ENCODE measurements at places on chromosomes 7 and 10. TPM values are rescaled to one million over a fixed set of nuclear protein-coding genes. Genes with fewer than 3 reads are reported as not detected.

- peak overlapping the region; percentile 13 for H3K4me3 ChIP-seq
- H3K27me3 ChIP-seq: no peaks in the 10 kb centered on the region
- DNase-seq: peak; percentile 73
- peak overlapping the region; percentile 25 for H3K27ac ChIP-seq
- peaks cover 3% of the 10 kb centered on the region for H3K4me1 ChIP-seq
Measured at GRCh38 chr7:41696323-41696916, 6.5 kb downstream of the INHBA start.

GRCh38 chr7:101882005-101882421 is 64.6 kb downstream of the CUX1 start:
- H3K27me3 ChIP-seq: no peaks in the 10 kb centered on the region
- peak; percentile 32 for DNase-seq
- peaks cover 63% of the 10 kb centered on the region for H3K4me1 ChIP-seq
- no peaks in the 10 kb centered on the region for H3K36me3 ChIP-seq
- H3K27ac ChIP-seq: peak overlapping the region; percentile 96
- peak overlapping the region; percentile 13 for H3K4me3 ChIP-seq

DNA sequence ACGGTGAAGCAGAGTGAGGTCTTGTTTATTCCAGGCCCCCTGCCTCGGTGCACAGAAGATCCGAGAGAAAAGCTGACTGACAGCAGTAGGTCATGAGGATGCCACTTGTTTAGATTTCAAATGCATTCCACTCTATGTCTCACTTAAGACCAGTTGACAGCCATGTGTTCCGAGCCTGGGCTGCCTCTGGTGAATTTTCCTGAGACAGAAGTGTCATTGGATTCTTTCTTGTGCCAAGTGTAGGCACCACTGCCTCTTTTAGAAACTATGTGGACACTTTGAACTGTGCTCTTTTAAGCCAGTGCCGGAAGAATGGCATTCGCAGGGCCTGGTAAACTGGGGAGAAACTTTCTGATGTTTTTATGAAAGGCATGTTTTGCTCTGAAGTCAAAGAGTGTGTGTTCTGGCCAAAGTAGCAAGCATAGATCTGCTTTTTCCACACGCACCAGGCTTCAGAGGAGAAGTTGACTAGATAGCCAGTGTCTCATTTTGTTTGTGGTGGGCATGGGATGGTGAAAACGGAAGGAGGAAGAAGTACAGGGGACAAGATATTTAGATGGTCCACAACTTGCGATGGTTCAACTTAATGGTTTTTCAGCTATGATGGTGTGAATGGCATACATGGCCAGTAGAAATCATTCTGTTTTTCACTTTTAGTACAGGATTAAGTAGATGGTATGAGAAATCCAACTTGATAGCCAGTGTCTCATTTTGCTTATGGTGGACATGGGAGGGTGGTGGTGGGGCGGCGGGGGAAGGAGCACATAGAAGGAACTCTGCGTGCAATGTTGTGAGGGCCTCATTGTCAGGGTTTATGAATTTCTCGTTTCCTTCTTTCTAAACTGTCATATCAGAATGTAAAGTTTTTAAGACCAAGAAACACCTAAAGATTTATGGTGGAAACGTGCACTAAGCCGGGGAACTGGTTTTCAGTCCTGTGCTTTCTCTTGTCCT is 41.5 kb downstream of the CYP17A1 start:
- no peaks in the 10 kb centered on the region for H3K4me1 ChIP-seq
- no peak overlapping the region for H3K4me3 ChIP-seq

DNA sequence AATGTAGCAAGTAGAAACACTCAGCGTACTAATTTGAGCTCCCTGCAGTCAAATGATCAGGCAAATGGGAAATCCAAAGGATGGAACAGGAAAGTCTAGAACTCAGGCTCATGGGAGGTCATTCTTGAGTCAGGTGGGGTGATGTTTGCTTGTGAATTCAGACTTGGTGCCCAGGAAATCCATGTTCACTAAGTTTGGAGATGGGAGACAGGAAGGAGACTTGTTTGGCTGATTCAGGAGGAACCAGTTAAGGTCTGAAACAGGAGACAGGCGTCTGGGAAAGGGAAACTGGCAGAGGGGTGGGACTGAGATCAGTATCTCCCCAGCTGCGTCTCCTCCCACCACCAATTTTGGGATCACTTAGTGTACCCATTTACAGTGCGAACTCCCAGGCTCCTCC is 38.4 kb upstream of the ZNF438 start:
- no peaks in the 10 kb centered on the region for H3K27me3 ChIP-seq
- no peak overlapping the region for H3K4me3 ChIP-seq
- no peaks in the 10 kb centered on the region for H3K36me3 ChIP-seq
- peaks cover 5% of the 10 kb centered on the region for H3K4me1 ChIP-seq
- DNase-seq: no peak

DNA sequence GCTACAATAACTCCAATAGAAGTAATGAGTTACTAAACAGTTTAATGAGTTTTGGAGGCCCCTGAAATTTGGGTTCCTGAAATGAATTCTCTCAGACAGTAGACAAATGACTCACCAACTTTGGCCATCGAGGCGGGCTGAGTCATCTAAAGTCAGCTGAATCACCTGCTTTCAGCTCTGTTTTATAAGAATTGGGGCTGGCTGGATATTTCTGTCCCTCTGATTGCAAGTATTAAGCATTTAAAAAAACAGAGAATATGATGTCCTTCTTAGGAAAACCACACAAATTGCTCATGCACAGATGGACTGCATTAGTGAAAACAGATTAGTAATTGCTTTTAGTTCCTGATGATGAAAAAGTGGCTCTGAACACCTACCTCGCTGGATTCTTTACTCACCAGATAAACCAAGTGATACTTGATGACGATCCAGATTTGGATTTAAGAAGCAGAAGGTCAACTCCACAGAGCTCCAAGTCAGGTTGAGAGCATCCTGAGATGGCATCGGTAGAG is 59.1 kb downstream of the ZNF365 start:
- DNase-seq: no peak
- no peaks in the 10 kb centered on the region for H3K4me1 ChIP-seq
- no peaks in the 10 kb centered on the region for H3K36me3 ChIP-seq
- H3K27me3 ChIP-seq: no peaks in the 10 kb centered on the region

SFTPD gene
- 0.39 TPM for total RNA-seq

- no peaks in the 10 kb centered on the region for H3K36me3 ChIP-seq
- no peak for DNase-seq
- H3K4me3 ChIP-seq: no peak overlapping the region
- no peaks in the 10 kb centered on the region for H3K27me3 ChIP-seq
- H3K4me1 ChIP-seq: 0 out of 2 replicates have a peak, but pooled peaks cover 3% of the 10 kb centered on the region
- H3K27ac ChIP-seq: no peak overlapping the region
Measured at GRCh38 chr7:140676306-140676705, 3.6 kb downstream of the ADCK2 start.

- DNase-seq: no peak
- 0 out of 2 replicates have a peak, but pooled peaks cover 3% of the 10 kb centered on the region for H3K36me3 ChIP-seq
- peaks cover 37% of the 10 kb centered on the region for H3K4me1 ChIP-seq
- H3K27ac ChIP-seq: peak overlapping the region; percentile 83
- H3K27me3 ChIP-seq: no peaks in the 10 kb centered on the region
- no peak overlapping the region for H3K4me3 ChIP-seq
Measured at GRCh38 chr10:17650416-17650815, 6.5 kb downstream of the STAM start.

GRCh38 chr7:36171503-36171902 is 18.4 kb downstream of the EEPD1 start:
- H3K36me3 ChIP-seq: no peaks in the 10 kb centered on the region
- H3K27ac ChIP-seq: no peak overlapping the region
- no peak overlapping the region for H3K4me3 ChIP-seq
- H3K27me3 ChIP-seq: no peaks in the 10 kb centered on the region

- no peaks in the 10 kb centered on the region for H3K27me3 ChIP-seq
- peak overlapping the region; percentile 67 for H3K4me3 ChIP-seq
- peak overlapping the region; percentile 23 for H3K27ac ChIP-seq
Measured at GRCh38 chr7:148963583-148964482, 64.5 kb downstream of the PDIA4 start.

GRCh38 chr10:110714356-110714755 is 70.2 kb downstream of the RBM20 start:
- H3K27me3 ChIP-seq: no peaks in the 10 kb centered on the region
- no peaks in the 10 kb centered on the region for H3K36me3 ChIP-seq
- no peak overlapping the region for H3K4me3 ChIP-seq
- no peak for DNase-seq

GRCh38 chr7:111887734-111888133 is 318.5 kb downstream of the DOCK4 start:
- no peaks in the 10 kb centered on the region for H3K4me1 ChIP-seq
- no peaks in the 10 kb centered on the region for H3K27me3 ChIP-seq
- no peak for DNase-seq
- H3K36me3 ChIP-seq: no peaks in the 10 kb centered on the region
- H3K4me3 ChIP-seq: no peak overlapping the region

EPHA1 gene
- 66.6 TPM for total RNA-seq

ZC3HAV1L gene
- total RNA-seq: 24.6 TPM

- H3K36me3 ChIP-seq: no peaks in the 10 kb centered on the region
- H3K27me3 ChIP-seq: no peaks in the 10 kb centered on the region
- H3K4me3 ChIP-seq: no peak overlapping the region
- no peaks in the 10 kb centered on the region for H3K4me1 ChIP-seq
- no peak overlapping the region for H3K27ac ChIP-seq
- DNase-seq: no peak
Measured at GRCh38 chr10:86335257-86335656, 31.3 kb downstream of the GRID1 start.

DNA sequence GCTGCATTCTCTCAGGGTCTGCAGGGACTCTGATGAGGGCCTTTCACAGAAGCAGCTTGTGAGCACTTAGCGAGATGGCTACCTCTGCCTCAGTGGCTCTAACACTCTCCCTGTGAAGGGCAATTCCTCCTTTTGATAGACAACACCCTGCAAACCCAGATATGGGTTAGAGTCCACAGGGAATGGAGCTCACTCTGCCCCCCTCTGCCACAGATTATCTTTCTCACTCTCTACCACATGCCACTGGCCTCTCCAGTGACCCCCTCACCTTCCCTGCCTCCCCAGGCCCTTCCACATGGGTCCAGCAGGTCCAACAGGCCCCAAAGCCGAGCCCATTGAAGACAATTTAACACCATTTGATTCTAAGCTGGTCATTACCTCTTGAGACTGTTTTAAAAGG is 72.1 kb downstream of the CCDC3 start:
- no peaks in the 10 kb centered on the region for H3K27me3 ChIP-seq
- no peaks in the 10 kb centered on the region for H3K36me3 ChIP-seq
- H3K4me1 ChIP-seq: no peaks in the 10 kb centered on the region
- DNase-seq: no peak

ACBD5 gene
- total RNA-seq: 38.3 TPM

CALML5 gene
- not detected for total RNA-seq

GRCh38 chr10:126618466-126618865 is 52.0 kb downstream of the C10orf90 start:
- H3K36me3 ChIP-seq: no peaks in the 10 kb centered on the region
- H3K27me3 ChIP-seq: no peaks in the 10 kb centered on the region
- H3K4me1 ChIP-seq: no peaks in the 10 kb centered on the region
- no peak overlapping the region for H3K4me3 ChIP-seq
- no peak for DNase-seq

DNA sequence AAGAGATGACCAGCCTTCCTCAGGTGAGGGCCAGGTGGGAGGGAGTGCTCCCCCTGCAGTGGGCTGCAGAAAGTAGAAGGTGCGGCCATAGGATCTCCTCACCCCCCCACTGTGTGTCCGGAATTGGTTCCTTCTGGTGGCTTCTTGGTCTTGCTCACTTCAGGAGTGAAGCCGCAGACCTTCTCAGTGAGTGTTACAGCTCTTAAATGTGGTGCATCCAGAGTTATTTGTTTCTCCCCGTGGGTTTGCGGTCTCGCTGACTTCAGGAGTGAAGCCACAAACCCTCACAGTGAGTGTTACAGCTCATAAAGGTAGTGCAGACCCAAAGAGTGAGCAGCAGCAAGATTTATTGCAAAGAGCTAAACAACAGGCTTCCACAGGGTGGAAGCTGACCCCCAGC is 90.3 kb upstream of the NPS start:
- no peak overlapping the region for H3K4me3 ChIP-seq
- no peaks in the 10 kb centered on the region for H3K36me3 ChIP-seq
- H3K27me3 ChIP-seq: no peaks in the 10 kb centered on the region
- no peak for DNase-seq
- peaks cover 6% of the 10 kb centered on the region for H3K4me1 ChIP-seq
- H3K27ac ChIP-seq: no peak overlapping the region

GRCh38 chr7:39937366-39938153 is 12.5 kb upstream of the CDK13 start:
- no peak overlapping the region for H3K27ac ChIP-seq
- H3K27me3 ChIP-seq: no peaks in the 10 kb centered on the region
- H3K4me1 ChIP-seq: no peaks in the 10 kb centered on the region
- no peak for DNase-seq
- no peaks in the 10 kb centered on the region for H3K36me3 ChIP-seq

DNA sequence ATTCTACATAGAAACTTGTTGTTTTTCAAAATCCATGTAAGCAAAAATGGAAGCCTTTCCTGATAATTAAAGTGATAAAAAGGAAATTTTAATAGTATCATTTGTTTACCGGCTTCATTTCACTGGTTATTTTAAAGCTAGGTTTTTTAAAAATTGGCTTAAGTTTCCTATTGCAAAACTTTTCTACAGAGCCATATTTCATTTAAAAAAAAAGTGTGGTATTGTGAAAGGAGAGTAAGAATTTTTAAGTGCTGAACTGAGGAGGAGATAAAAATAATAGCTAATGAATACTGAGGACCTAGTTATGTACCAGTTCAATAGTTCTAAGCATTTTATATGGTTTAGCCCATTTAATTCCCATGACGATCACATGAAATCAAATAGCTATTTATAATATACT is 172.2 kb upstream of the COL1A2 start:
- no peaks in the 10 kb centered on the region for H3K36me3 ChIP-seq
- DNase-seq: no peak
- H3K27ac ChIP-seq: no peak overlapping the region
- 0 out of 2 replicates have a peak, but pooled peaks cover 8% of the 10 kb centered on the region for H3K4me1 ChIP-seq
- no peak overlapping the region for H3K4me3 ChIP-seq
- no peaks in the 10 kb centered on the region for H3K27me3 ChIP-seq

GRCh38 chr10:1141261-1141660 is 85.1 kb downstream of the WDR37 start:
- H3K4me1 ChIP-seq: no peaks in the 10 kb centered on the region
- DNase-seq: no peak
- H3K36me3 ChIP-seq: no peaks in the 10 kb centered on the region
- no peaks in the 10 kb centered on the region for H3K27me3 ChIP-seq
- H3K27ac ChIP-seq: no peak overlapping the region
- no peak overlapping the region for H3K4me3 ChIP-seq

- no peak for DNase-seq
- no peak overlapping the region for H3K27ac ChIP-seq
- no peaks in the 10 kb centered on the region for H3K36me3 ChIP-seq
- no peaks in the 10 kb centered on the region for H3K27me3 ChIP-seq
Measured at GRCh38 chr10:33550811-33551210, 216.3 kb upstream of the NRP1 start.

CUTC gene
- 30.1 TPM for total RNA-seq

SEMA3C gene
- total RNA-seq: 25.8 TPM

SPACDR gene
- total RNA-seq: 0.84 TPM

- no peak overlapping the region for H3K4me3 ChIP-seq
- H3K27ac ChIP-seq: no peak overlapping the region
- no peak for DNase-seq
- H3K4me1 ChIP-seq: no peaks in the 10 kb centered on the region
- H3K27me3 ChIP-seq: no peaks in the 10 kb centered on the region
Measured at GRCh38 chr10:89233033-89233432, 18.5 kb downstream of the LIPA start.

Data from Caco-2 (cell line).